ENCODE measurements at places on chromosomes 7 and 10.

DNA sequence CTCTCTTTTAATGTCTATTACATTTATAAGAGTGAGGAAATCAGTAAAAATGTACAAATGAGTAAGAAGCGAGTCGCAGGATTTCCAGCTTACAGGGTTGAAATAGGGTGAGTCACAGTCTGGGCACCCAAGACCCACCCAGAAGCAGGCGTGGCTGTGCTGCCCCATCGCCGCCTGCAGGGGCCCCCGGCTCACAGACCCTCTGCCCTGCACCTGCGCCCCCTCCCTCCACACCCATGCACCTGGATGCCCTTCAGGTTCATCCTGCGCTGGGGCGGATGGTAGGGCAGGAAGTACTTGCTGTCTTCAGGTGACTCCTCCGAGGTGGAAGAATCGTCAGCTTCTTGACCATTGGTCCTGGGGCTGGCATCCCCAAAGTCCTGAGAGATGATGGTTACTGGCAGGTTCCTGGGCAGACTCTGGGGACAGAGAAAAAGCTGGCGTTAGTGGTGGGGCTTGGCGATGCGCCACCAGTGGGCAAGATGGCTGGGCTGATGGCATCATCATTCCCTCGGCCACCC is 90.2 kb upstream of the GNA12 start:
- peaks cover 18% of the 10 kb centered on the region for H3K4me1 ChIP-seq
- DNase-seq: no peak
- no peaks in the 10 kb centered on the region for H3K36me3 ChIP-seq
- H3K4me3 ChIP-seq: no peak overlapping the region
- H3K27me3 ChIP-seq: peaks cover 10% of the 10 kb centered on the region

DNA sequence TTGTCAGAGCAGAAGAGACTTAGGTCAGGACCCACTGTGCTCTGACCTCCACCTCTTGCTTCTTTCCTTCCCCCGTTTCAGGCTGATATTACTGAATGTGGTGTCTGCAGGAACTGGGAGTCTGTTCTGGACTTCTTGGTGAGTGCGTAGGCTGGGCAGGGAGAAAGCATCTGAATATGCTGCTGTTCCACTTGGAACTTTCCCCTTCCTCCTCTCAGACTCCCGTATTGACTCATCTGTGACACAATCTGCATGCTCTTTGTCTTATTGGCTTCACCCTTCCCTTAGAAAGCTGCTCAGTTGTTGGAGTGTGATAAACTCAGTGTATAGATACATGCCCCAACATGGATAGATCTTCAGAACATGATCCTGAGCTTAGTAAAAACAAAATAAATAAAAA is 137.6 kb upstream of the HABP2 start:
- no peak overlapping the region for H3K27ac ChIP-seq
- DNase-seq: no peak
- H3K36me3 ChIP-seq: peaks cover 5% of the 10 kb centered on the region
- H3K4me3 ChIP-seq: no peak overlapping the region
- H3K4me1 ChIP-seq: no peaks in the 10 kb centered on the region

DNA sequence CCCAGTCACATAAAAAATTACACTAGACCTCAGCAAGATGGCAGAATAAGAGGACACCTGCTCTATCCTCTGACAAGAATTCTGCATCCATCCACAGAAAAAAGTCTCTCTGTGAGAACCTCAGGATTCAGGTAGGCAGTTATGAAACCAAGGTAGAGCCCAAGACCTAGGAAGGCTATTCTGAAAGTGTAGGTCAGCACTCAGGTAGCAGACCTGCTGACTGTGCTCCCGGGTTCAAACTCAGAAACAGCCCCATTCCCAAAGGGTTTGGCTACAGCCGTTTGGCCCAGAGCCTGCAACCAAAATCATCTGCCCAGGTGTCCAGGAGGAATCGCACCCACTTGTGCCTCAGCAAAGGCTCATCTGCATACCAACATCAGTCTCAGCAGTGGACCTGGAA is 37.7 kb downstream of the COA1 start:
- no peak overlapping the region for H3K4me3 ChIP-seq
- H3K4me1 ChIP-seq: no peaks in the 10 kb centered on the region
- no peaks in the 10 kb centered on the region for H3K36me3 ChIP-seq
- DNase-seq: no peak
- H3K27ac ChIP-seq: no peak overlapping the region
- no peaks in the 10 kb centered on the region for H3K27me3 ChIP-seq

GRCh38 chr10:87695074-87695473 is 35.4 kb downstream of the PAPSS2 start:
- H3K4me1 ChIP-seq: no peaks in the 10 kb centered on the region
- H3K27me3 ChIP-seq: no peaks in the 10 kb centered on the region
- no peaks in the 10 kb centered on the region for H3K36me3 ChIP-seq
